ENCODE measurements at places on chromosomes 3 and 15. TPM values are rescaled to one million over a fixed set of nuclear protein-coding genes. Genes with fewer than 3 reads are reported as not detected.

The PSMD6 gene
- total RNA-seq, result 117 TPM

The WNT5A gene
- total RNA-seq, result not detected

DNA sequence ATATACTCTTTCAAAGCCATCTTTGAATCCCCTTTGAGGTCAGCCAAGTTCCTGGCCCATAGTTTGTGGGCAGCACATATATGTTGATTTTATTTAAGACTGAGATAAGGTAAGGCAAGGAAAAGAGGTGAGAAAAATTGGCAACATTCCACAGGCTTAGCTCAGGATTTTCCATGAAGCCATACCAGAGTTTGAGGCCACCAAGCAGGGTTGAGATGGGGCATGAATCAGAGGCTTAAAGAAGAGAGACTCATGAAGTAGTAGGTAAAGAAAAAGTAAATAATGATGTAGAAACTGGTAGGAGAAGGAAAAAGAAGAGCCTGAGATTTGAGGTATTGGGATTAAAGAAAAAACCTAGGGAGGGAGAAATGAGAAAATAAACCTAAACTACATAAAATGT lies 89.2 kb downstream of the MYO5A start:
- DNase-seq, result no peak
- no peaks in the 10 kb centered on the region for H3K27me3 ChIP-seq
- H3K4me1 ChIP-seq, result peaks cover 43% of the 10 kb centered on the region

The CD200 gene
- total RNA-seq, result 30.2 TPM

GRCh38 chr3:117567906-117568305 lies 858.3 kb downstream of the TUSC7 start:
- DNase-seq, result no peak
- no peaks in the 10 kb centered on the region for H3K4me1 ChIP-seq
- no peaks in the 10 kb centered on the region for H3K27me3 ChIP-seq
- H3K4me3 ChIP-seq, result no peak overlapping the region

The ANKRD34C gene
- not detected for total RNA-seq

DNA sequence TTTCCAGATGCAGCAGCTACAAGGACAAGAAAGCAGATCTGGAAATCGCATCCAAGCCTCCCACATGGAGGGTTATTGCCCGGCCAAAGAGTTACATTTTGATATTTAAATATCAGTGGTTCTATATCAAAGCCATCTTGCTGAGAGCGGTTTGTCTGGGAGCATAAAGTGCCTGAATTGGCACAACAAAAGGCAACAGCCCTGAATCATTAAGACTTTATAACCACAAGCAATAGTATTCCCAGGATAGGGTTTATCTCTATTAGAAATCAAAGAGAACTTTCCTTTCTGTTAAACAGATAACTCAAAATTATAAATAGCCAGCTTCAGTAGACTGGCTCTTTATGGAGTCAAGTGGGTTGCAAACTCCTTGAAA lies 564.7 kb downstream of the ROBO1 start:
- no peaks in the 10 kb centered on the region for H3K27me3 ChIP-seq
- DNase-seq, result no peak

The ATP13A5 gene
- not detected for total RNA-seq

The POPDC2 gene
- total RNA-seq, result 1.4 TPM

The SH2D7 gene
- total RNA-seq, result not detected

The CHST2 gene
- total RNA-seq, result 6.8 TPM

GRCh38 chr15:62241135-62241770 lies 76.2 kb upstream of the C2CD4B start:
- no peaks in the 10 kb centered on the region for H3K36me3 ChIP-seq
- peaks cover 3% of the 10 kb centered on the region for H3K27me3 ChIP-seq
- H3K4me1 ChIP-seq, result no peaks in the 10 kb centered on the region
- DNase-seq, result peak; percentile 30
- H3K4me3 ChIP-seq, result no peak overlapping the region

The GRAMD2A gene
- total RNA-seq, result not detected

- H3K27me3 ChIP-seq, result no peaks in the 10 kb centered on the region
- H3K27ac ChIP-seq, result peak overlapping the region; percentile 25
- DNase-seq, result no peak
- H3K4me3 ChIP-seq, result no peak overlapping the region
These were observed 49.1 kb downstream of the TRANK1 start for GRCh38 chr3:36895496-36896409.

GRCh38 chr3:34683851-34684250 lies 885.4 kb downstream of the PDCD6IP start:
- no peaks in the 10 kb centered on the region for H3K36me3 ChIP-seq
- no peaks in the 10 kb centered on the region for H3K27me3 ChIP-seq
- no peak overlapping the region for H3K4me3 ChIP-seq
- H3K4me1 ChIP-seq, result no peaks in the 10 kb centered on the region
- H3K27ac ChIP-seq, result no peak overlapping the region

The PPP1R14D gene
- total RNA-seq, result not detected

DNA sequence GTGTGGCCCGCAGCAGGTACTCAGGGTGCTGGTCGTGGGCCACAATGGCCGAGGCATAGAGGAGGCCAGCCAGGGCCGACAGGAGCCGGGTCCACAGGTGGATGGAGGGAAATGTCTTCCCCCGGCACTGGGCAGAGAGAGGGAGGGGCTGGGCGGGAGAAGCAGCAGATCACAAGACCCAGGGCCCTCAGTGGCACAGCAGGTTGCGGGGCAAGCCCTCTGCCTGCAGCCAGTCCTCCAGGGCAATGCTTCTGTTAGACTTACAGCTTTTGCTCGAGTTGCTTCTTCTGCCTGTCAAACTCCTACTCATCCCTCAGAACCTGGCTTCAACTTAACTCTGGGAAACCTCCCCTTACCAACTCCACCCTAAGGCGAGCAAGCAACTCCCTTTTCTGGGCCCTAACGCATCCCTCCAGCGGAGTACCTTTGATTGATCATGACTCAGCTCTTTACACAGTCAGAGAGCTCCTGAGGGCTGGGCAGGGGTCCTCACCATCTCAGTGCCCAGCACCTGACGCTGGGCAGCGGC lies 16.0 kb downstream of the TMEM44 start:
- no peaks in the 10 kb centered on the region for H3K27me3 ChIP-seq
- H3K36me3 ChIP-seq, result no peaks in the 10 kb centered on the region
- no peak overlapping the region for H3K27ac ChIP-seq
- H3K4me3 ChIP-seq, result no peak overlapping the region

DNA sequence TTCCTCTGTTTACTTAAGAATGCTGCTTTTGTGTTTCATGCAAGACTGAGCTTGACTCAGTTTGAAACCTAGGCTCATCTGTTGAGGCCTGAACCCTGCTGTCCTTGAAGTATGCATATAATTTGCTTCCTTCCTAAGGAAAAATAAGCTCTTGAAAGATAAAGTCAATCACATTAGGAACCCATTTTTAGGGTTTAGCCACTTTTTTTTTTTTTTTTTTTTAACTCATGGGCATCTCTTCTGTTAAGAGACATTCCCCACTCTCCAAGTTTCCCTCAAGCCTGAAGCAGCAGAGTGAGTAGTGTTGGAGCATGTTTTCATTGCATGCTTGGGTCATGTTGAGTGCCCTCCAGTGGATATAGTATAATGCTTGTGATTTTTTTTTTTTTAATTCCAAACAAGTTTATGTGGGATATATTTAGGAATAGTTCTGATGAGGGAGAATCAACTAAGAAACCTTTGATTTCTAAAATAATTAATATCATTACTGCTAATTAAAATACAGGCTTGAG lies 3.6 kb downstream of the CTNNB1 start:
- H3K4me1 ChIP-seq, result peaks cover 69% of the 10 kb centered on the region
- H3K36me3 ChIP-seq, result peaks cover 14% of the 10 kb centered on the region
- H3K27me3 ChIP-seq, result peaks cover 2% of the 10 kb centered on the region
- H3K27ac ChIP-seq, result peak overlapping the region; percentile 70

DNA sequence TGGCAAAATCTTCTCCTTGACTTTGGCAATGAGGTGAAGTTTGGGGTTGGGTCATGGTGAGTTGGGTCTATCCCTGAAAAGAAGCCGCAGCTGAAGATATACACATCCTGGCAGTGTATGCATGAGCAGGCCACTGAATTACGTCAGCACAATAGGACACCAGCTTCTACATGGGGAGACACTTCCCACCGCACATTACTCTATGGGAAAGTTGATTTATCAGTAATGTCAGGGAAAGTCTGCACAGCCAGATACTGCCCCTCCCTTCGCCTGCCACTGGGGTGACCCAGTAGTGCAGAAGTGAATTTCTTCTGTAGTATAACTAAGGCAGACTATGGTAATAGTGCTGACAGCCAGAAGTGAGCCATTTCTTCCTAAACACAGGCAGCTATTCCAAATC lies 245.0 kb downstream of the NTRK3 start:
- no peaks in the 10 kb centered on the region for H3K36me3 ChIP-seq
- no peak for DNase-seq
- no peaks in the 10 kb centered on the region for H3K4me1 ChIP-seq
- no peak overlapping the region for H3K4me3 ChIP-seq
- no peak overlapping the region for H3K27ac ChIP-seq

The OPA1 gene
- total RNA-seq, result 115 TPM
